B cell (primary cell): ENCODE measurements at places on chromosomes 5 and 9.

DNA sequence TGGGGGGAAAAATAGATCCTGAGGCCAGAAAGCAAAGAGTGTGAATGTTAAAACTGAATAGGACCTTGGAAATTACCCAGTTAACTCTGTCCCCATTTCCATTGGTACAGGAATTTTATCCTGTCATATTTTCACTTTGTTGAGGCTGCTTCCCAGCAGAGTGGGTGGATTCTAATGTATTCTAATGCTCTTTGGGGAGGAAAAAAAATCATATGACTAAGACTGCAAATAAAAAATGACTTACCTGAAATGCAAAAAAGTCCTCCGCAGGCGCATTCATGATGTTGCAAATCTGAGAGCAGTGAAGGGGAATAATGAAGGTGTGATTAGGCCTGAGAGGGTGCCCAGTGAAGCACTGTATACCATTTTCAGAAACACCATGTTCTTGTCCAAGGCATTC is 41.2 kb downstream of the PDE6A start:
- DNase-seq = no peak

- no peak for DNase-seq
Observed at GRCh38 chr9:35892051-35892450, 14.0 kb upstream of the HRCT1 start.

DNA sequence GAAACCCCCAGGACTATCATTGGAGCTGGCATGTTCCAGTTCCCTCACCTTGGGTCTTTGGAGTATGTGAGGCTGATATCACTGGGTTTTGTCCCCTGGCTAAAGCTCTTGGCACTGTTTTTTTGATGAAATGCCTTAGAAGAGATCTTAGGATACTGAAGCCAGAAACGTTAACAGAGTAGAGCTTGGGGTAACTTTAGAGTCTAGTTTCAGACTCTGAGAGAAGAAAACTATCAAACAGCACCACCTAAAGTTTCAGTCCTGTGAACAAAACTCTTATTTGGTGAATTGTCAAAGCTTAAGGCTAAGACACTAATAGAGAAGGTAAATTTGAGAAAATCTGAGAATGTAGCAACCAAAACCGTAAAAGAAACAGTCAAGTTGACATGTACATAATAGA is 111.7 kb upstream of the PUM3 start:
- no peak for DNase-seq

- DNase-seq = no peak
Observed at GRCh38 chr9:122819791-122820489, 8.4 kb downstream of the PDCL start.

- DNase-seq = no peak
Observed at GRCh38 chr9:86827893-86828292, 119.4 kb downstream of the GAS1 start.

DNA sequence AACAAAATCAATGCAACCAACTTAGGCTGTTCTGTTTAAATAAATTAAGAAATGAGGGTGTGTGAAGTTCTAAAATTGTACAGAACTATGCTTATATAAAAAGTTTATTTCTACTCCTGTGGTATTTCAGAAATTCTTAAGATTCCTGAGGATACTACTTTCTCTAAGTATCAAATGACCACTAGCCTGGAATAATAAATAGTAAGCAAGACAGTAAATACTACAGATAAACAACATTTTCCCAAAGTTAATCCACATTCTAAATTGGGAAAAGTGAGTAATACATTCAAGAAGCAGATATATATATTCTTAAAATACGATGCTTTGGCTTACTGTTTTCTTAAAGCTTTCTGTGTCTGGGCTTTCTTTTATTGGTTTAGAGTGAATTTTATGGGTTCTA is 29.5 kb downstream of the CCNH start:
- DNase-seq = no peak

GRCh38 chr5:10166392-10166791 is 83.3 kb downstream of the ATPSCKMT start:
- DNase-seq = no peak

DNA sequence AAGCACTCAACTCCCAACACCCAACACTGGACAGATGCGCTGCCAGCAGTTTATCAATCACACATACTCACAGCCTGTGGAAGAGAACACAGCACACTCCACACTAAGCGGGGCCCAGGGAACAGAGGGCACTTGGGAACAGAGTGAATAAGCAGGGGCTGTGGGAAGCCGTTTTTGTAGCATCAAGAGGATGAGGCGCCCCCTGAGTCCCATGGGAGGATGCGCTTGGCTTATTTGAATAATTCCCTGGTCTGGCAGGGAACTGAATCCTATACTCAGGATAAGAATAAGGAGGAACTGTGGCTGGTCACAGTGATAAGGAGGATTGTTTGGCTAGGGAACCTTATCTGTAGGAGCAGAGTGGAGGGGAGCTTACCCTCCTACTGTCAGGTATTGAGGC is 96.1 kb upstream of the DNAH5 start:
- DNase-seq = no peak

DNA sequence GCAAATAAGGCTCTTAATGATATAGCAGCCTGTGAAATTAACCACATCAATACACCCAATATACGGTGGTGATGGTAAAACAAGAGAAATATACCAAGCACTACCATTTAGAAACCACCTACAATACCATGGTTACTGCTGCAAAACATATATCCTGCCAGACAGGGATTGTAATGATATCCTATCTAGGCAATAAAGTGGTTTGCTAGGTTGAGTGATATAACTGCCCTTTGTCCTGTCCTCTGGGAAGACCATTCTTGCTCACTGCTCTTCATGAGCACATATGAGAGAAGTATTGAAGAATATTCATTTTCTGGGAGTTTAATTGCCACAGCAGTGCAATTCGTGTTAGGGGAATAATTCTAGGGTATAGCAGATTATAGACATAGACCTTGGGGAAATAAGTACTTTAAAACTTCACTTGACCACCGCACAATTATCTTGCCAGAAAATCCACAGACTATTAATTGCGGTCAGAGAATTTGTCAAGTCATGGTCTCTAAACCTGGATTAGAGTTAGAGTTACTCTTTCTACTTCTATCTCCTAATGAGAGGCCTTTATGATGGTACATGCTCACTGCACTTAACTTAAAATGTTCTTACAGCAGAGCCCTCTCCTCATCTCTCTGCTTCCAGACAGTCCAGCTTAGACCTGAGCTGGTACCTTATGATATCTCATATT is 413.0 kb downstream of the ZNF608 start:
- DNase-seq = no peak

DNA sequence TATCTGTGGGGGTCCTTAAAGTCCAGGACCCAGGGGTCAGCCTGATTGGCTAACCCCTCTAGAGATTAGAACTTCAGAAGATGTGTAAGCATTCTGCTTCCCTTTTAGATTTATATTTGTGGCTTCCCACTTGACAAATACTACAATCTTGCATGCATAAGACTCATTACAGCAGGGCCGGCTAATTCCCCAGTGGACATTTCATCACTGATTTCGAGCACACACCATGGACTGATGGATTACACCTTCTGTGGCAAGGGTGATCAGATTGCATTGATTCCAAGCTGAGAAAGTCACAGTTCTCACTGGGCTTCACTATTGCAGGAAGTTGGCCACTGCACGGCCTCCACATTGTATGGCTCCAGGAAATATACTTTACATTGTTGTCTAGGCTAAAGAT is 65.8 kb upstream of the DAPK1 start:
- no peak for DNase-seq

GRCh38 chr9:33742519-33742918 is 52.8 kb upstream of the PRSS3 start:
- no peak for DNase-seq

DNA sequence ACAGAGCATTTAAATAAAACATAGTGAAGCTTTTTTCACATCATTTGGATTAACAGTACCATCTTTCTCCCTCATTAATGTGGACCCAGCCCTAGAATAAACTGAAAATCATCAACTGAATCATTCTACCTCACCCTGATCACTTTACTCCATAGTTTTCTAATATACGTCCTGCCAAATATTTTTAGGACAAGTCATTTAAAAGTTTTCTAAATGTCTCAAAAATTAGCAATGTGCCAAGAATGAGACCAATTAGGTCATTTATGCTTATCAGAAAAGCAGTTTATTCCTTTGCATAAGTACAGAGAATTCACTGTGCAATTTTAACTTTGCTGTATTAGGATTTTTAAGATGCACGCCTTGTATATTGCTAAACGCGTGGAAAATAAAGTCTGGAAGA is 284.4 kb downstream of the PIK3R1 start:
- no peak for DNase-seq

GRCh38 chr9:117951127-117951526 is 246.9 kb downstream of the TLR4 start:
- DNase-seq = no peak

GRCh38 chr5:68565427-68565826 is 349.9 kb downstream of the PIK3R1 start:
- DNase-seq = peak; percentile 79

DNA sequence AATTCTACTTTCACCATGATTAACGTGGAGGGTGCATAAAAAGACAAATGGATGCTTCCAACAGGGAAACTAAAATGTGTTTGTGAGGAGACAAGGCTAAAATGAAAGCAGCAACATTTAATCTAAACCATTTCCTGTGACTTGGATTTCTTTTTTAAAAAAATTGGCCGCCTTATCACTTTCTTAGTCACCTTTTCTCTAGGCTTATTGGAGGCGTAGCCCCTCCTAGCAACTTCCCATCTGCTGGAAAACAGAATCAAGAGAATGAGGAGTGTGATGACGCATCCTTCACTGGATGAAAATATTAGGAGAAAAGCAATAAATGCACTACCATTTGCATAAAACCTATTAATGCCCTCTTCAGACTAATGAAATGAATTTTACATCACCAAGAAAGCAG is 791 bp upstream of the GPR150 start:
- no peak for DNase-seq

DNA sequence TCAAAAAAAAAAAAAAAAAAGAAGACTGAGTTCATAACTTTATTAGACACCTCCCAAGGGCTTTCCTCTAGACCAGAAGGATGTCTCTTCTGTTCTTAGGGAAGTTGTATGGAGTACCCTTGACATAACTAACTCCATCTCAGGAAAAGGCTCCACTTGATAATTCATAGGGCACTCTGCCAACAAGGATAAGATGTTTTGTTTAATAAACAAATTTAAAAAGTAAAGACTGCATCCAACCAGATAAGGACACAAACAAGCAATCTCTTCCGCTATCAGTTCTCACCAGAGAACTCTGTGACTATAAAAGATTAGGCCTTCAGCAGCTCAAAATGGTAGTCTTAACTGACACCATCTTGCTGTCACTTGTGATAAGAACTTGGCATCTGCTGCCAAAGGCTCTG is 65.8 kb downstream of the SFXN1 start:
- DNase-seq = no peak

- DNase-seq = no peak
Observed at GRCh38 chr5:68405784-68406743, 190.5 kb downstream of the PIK3R1 start.

GRCh38 chr5:139705191-139705590 is 57.0 kb downstream of the CXXC5 start:
- DNase-seq = no peak

DNA sequence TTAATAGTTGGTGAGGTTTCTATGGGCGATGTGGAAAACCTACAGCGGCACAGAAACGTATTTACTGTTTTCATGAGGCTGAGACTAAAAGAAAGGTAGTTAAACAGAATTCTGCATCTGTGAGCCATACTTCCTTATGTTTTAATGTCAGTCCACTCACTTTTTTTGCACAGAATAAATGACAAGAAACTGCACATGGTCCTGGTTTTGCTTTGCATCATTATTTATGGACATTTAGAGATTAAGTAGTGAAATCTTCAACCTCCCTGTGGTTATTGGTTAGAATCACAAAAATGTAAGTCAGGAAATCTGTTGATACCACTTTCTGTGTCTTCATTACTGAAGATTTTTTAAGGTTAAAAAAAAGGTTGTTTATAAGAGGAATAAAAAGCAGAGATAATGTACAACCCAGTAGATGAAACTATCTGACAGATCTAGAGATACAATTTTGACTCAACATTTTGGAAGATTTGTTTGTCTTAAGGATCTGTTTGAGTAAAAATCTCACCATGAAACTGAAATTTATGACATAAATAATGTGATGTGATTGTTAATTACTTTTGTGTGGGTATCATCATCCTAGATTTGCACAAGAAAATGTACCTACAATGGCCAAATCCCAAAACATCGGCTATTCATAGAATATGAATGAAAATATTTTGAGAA is 2.4 kb downstream of the PRR16 start:
- no peak for DNase-seq

GRCh38 chr5:25744908-25745307 is 1100.1 kb upstream of the CDH10 start:
- no peak for DNase-seq

GRCh38 chr9:134560206-134560605 is 81.4 kb upstream of the COL5A1 start:
- no peak for DNase-seq

DNA sequence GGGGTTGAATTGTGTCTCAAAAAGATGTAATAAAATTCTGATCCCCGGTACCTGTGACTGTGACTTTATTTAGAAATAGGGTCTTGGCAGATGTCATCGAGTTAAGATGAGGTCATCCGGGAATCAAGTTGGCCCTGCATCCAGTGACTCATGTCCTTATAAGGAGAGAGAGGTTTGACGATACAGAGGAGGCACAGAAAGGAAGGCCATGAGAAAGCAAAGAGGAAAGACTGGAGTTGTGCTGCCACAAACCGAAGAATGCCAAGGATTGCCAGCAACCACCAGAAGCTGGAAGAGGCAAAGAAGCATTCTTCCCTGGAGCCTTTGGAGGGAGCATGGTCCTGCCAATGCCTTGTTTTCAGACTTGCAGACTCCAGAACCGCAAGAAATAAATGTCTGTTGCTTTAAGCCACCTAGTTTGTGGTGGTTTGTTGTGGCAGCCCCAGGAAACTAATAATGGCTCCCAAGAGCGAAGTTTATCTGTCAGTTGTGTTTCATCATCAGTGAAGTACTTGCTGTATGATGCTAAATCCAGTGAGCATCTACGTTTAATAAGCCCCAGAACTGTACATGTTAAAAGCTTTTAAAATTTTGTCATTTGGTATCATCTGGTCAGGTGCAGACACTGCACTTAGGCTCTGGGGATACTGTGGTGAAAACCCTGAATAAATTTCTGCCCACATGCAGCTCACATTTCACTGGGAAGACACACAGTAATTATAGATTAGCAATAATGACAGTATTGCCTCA is 114.8 kb downstream of the TLE4 start:
- no peak for DNase-seq
